Peyer's patch (tissue), 4 donors: ENCODE measurements at places on chromosomes 11 and 22. TPM values are rescaled to one million over a fixed set of nuclear protein-coding genes. Genes with fewer than 3 reads are reported as not detected.

The APOA1 gene
- 42.9 TPM for total RNA-seq

The PARVG gene
- total RNA-seq = 34.6 TPM

The GAS2L1 gene
- total RNA-seq = 20.6 TPM

The MMP10 gene
- 0.54 TPM for total RNA-seq

The ANO9 gene
- total RNA-seq = 344 TPM

The UPK2 gene
- not detected for total RNA-seq

The SEC14L6 gene
- not detected for total RNA-seq

The SYT13 gene
- total RNA-seq = 15.4 TPM

GRCh38 chr11:102879801-102880200 is 5.0 kb upstream of the MMP12 start:
- no peak for DNase-seq

DNA sequence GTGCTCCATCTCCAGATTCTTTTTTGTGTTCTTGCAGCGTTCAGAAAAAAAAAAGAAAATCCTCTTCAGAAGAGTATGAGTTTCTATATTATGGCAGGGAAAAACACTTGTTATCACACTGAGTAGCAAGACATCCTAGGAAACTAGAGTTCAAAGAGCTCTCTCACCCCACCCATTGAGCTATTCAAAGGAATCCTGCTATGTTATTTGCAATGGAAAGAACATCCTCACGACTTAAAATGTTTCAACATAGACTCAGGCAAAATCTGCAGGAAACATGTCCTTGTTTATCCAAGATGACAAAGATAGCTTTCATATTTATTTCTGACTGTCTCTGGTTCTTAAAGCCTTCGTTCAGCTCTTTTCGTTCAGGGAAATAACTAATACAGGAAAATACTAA is 331.6 kb upstream of the ANO5 start:
- DNase-seq = no peak

DNA sequence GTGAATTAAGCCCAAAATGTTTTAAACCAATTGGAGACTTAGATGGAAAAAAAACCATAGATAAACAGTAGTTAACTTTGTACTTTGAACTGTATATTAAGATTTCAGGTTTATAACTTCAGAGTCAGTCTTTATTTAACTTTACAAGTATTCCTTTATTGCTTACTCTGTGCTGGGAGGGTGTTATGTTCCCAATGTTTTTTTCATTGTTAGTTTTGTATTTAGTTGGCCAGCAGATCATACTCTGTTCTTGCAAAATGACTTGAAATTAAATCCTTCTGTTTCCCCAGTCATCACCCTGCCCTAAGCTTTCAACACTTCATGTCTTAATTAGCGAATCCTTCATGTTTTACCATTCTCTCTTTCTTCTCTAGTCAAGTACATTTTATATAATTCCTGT is 25.3 kb downstream of the SIK2 start:
- DNase-seq = no peak

DNA sequence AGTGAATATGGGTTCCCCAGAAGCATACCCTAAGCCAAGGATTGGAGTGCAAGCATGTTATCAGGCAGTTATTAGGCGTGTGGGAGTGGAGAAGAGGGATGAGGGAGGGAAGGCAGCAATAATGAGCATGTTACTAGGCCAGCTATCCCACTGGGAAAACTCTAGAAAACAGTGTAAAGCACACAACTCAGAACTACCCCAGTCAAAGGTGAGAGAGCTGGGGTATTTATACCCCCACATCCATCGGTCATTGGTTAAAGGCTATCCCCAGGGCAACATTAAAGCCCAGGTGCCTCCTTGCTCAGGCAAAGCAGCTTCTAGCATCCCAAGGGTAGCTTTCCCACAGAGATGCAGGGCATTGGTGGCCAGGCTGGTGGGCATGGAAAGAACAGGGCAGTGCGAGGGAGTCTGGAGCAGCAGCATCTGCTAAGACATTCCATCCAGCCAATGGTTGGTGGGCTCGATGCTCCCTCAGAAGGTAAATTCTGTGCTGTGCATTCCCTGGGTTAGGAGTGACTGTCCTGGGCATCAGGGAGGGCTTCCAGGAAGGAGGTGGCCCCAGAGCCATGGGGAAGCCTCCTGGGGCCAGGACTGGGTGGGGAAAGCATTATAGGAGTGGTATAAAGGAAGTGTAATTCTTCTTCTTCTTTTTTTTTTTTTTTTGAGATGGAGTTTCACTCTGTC is 21.1 kb upstream of the LRRC10B start:
- DNase-seq = no peak

- DNase-seq = no peak
These were observed 23.6 kb downstream of the XKR3 start for GRCh38 chr22:16801571-16801970.

- peak; percentile 52 for DNase-seq
These were observed 5.8 kb downstream of the SGSM3 start for GRCh38 chr22:40376149-40376548.

- no peak for DNase-seq
These were observed 58.3 kb downstream of the CERK start for GRCh38 chr22:46679706-46680269.

DNA sequence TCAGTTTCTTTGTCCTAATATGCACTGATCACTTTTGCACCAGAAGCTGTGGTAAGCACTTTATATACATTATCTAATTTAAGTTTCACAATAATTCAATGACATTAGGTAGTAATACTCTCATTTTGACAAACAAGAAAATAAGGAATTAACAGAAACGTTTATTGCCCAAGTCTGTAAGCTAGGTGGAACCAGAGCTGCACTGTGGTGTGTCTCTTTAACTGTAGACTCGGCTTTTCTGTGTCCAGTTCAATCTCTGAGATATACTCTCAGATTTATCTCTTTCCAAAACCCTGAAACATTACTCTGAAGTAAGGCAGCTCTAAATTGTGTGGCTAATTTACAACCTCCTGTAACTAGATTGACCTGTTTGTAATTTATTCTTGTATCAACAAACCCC is 101.1 kb downstream of the MUC15 start:
- DNase-seq = no peak

DNA sequence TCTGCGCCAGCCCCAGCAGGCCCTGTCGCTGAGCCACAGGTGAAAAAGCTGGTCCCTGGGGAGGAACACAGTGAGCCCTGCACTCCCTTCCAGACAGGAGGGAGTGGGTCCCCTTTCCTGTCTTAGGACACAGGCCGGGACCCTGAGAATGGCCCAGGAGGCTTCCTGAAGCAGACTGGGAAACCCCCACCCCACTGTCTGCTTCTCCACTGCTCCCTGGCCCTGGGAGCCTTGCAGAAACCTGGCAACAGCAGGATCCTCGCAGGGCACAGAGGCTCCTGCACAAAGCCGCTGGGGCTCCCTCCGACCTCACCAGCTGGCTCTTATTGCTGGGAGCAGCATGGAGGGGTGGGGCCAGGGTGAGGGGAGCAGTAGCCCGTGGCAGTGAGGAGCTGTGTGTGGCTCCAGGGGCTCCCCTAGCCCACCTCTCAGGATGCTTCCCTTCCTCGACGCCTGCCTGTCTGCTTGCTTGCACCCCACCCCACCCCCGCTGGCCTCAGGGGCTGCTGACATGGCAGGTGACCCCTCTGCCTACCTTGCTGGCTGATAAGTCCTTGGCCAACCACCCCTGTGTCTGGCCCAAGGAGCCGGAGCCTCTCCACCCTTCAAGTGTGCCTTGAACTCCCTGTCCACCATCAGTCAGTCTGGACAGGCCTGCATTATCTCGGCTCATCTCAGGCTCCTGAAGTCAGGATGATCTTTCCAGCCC is 72.1 kb upstream of the KCNQ1OT1 start:
- peak; percentile 11 for DNase-seq

GRCh38 chr11:13784441-13784840 is 116.0 kb downstream of the FAR1 start:
- no peak for DNase-seq

- DNase-seq = no peak
These were observed 6.4 kb upstream of the ME3 start for GRCh38 chr11:86678823-86679222.
